ENCODE measurements at places on chromosomes 12 and 14. TPM values are rescaled to one million over a fixed set of nuclear protein-coding genes. Genes with fewer than 3 reads are reported as not detected.

Gene KRT74
- total RNA-seq, result not detected

Gene EPYC
- total RNA-seq, result not detected

- no peak for DNase-seq
- no peaks in the 10 kb centered on the region for H3K27me3 ChIP-seq
- H3K27ac ChIP-seq, result no peak overlapping the region
Observed at GRCh38 chr14:33793398-33794110, 157.3 kb downstream of the EGLN3 start.

DNA sequence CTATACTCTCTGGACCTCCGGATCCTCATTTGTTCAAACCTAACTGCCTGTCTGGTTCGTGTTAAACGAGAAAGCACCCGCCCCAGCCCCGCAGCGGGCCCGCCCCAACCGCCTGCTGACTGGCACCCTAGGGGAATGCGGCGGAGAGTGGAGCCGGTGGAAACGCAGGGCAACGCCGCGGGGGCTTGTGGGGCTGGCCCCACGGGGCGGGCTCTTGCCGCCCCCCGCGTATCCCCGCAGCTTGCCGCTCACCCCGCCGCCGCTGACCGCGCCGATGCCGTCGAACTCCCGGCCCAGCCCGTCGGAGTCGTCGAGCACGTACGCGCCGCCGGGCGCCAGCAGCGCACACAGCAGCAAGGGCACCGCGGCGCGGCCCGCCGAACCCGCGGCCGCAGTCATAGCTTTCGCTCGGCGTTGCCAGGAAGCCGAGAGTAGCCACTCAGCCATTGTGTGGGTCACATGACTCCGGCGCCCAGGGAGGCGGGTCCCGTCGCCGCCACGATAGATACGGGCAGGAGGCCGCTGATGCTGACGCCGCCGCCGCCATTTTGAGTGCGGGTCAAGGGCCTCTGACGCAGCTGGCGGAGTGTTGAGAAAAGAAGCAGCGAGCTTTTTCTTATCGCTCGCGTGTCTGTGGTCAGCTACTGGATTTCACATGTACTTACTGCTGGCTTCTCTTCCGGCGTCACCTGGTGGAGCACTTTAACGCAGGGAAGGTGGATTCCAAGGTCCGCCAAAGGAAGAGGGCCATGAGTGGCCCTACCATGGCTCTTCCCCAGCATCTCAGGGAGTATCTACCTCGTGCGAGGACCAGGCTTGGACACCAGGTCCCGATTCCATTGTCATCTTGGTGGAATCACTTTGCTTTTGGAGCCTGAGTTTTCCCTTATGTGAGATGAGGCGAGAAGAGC is at the start of gene GALC:
Gene GALC (minus strand): TSS at position 465 of the 911 bp plus-strand sequence. CDS start 18 bp downstream, at position 447.
- DNase-seq, result peak; percentile 99
- no peaks in the 10 kb centered on the region for H3K27me3 ChIP-seq
- H3K27ac ChIP-seq, result peak within 1 kb of the TSS; percentile 93
- H3K4me1 ChIP-seq, result peaks cover 5% of the 10 kb centered on the region
- H3K36me3 ChIP-seq, result no peaks in the 10 kb centered on the region

DNA sequence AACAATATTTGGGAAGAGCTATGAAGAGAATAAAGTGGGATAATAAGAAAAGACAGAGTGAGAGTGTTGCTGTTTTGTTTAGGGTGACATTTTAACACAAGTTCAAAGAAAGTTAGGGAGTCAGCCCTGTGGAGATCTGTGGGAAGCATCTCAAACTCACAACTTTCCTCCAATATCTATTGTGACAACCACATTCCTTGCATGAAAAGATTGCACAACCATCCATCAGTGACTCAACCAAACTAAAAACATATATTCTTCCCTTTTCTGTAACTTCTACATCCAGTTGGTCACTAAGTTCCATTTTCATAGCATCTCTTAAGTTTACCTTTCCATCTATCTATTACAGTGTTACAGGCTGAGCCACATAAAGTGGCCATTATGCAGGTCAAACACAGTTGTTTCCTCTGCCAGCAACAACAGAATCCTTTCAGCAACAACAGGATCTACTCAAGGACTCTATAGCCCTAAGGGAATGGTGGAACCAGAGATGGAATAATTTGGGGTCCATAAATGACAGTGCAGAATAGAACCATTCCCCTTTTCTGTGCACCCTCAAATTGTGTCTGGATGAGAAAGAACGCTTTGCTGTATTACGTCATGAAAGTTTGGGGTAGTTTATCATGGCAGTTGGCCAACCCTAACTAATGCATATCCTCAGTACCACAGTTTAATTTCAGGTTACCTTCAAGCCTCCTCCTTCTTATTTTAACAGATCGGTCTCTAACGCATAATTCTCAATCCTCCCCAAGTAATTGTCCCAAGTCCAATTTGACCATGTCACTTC is 118.8 kb downstream of the ST8SIA1 start:
- H3K27me3 ChIP-seq, result no peaks in the 10 kb centered on the region
- DNase-seq, result no peak
- H3K36me3 ChIP-seq, result no peaks in the 10 kb centered on the region
- H3K4me3 ChIP-seq, result no peak overlapping the region
- no peak overlapping the region for H3K27ac ChIP-seq
- H3K4me1 ChIP-seq, result no peaks in the 10 kb centered on the region

DNA sequence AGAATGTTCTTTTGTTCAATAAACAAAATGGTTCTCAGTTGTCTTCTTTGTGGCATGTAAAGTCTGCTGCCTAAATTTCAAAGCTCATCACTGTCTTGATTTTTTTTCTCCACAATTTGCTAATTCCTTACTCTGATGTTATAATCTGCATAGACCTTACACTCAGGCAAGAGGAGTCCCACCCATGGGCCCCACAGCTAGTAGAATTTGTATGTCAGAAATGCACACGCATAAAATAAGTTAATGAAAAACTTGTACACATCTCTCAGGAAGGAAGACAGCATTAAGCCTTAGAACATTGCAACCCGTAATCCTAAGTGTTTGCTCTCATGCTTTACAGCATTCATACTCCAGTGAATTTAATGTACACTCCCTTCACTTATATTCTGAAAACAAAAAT is 280.8 kb downstream of the ATXN7L3B start:
- H3K4me3 ChIP-seq, result no peak overlapping the region
- no peak for DNase-seq
- no peaks in the 10 kb centered on the region for H3K27me3 ChIP-seq
- no peaks in the 10 kb centered on the region for H3K4me1 ChIP-seq

GRCh38 chr14:64117671-64118402 is 176.3 kb downstream of the ESR2 start:
- H3K4me3 ChIP-seq, result no peak overlapping the region
- DNase-seq, result no peak

All from kidney (tissue), 22 donors.